Stimulated activated naive B cell treated with anti-CD40 and anti-IgM and Interleukin-4, amounts not matched to agents 10 μg/mL and 1 μg/mL and 100 μg/mL, for 72 hours (primary cell): ENCODE measurements at places on chromosomes 5 and 9.

DNA sequence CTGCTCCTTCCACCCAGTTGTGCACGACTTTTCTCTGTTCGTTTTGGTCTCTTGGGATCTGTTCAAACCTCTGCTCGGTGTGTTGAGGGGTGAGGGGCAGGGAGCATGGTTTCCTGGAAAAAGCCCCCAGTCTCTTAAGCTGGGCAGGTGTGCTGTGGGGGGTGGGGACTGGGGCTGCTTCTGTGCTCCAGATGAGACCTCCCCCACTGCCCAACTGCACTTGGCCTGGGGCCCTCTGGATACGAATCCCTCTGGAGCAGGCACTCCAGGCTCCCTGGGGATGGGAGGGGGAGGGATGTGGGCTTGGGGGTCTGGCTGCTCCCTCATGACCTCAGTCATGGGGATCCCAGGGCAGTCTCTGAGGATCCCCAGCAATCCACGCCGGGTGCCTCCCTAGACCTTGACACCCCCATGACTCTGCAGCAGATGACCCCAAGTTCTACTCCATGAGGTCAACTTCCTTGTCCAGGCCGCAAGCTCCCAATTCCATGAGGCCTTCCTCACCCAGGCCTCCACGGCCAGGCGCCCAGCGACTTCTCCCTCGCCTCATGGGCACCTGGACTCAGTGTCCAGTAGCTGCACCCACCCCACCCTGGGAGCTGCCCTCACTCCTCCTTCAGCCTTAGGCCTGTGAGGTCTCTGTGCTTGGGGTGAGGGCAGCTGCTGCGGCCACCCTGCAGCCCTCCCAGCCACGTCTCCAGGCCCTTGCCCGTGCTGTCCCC is 5.9 kb upstream of the AHRR start:
- no peak for DNase-seq

- no peak for DNase-seq
These were observed 12.8 kb downstream of the UBE2B start for GRCh38 chr5:134383980-134384697.

GRCh38 chr5:89303033-89303480 is 420.1 kb upstream of the MEF2C start:
- peak; percentile 46 for DNase-seq

DNA sequence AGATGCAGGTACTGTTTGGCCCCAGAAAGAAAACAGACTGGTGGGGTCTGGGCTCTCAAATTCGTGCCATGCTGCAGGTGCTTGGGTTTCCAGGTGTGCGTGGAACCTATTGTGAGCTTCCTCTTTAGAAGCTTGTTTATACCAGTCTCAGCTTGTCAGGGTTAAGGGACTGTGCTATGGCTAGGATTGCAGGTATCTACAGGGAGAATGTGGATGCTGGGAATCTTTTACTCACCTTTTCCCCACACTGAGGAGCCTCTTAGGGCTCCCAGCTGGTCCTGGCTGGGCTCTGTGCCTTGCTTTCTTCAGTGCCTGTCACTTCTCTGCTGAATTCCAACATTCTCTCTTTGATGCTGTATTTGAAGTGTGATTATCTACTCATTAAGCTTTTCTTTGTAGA is 111.8 kb downstream of the WDR70 start:
- DNase-seq, result no peak

DNA sequence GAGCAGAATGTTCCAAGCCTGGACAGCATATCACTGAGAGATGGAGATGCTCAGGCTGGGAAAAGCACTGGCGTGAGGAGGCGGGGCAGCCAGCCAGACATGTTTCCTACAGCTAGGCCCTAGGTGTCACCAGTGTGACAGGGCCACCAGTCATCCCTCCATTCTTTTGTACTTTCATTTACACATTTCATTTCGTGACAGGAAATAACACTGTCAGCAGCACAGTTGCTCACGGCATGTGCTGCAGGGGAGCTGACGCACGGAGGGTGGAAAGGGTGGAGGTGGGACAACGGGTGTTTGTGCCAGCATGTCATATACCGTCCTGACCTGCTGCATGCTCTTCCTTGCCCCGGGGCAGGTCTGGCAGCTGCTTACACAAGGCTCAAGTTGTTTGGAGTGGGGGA is 14.8 kb upstream of the CEMIP2 start:
- DNase-seq, result peak; percentile 74

- DNase-seq, result no peak
These were observed 93.1 kb upstream of the TLE1 start for GRCh38 chr9:81782313-81782995.

- no peak for DNase-seq
These were observed 456.9 kb downstream of the BNC2 start for GRCh38 chr9:16413509-16414016.

DNA sequence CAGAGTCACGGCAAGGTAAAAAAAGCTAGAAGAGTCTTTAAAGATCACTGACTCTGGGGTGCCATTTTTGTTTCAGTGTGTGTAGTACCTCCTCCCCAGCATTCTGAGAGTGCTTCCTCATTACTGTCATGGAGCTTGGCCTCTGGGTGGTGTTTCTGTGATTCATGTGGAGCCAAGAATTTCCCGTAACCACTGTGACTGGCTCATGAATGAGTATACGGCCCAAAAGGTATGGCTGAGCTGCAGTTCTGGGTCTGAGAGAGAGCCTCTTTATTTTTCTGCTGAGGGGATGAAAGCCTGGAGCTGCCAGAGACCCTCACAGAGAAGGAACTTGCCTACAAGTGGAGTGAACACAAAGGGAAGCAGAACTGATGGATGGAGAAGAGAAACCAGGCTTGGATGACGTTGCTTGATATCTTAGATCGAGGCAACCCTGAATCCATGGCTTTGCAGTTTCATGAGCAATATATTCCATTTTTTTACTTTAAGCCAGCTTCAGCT is 85.6 kb downstream of the PTTG1 start:
- no peak for DNase-seq

GRCh38 chr5:42756606-42757601 is at the start of gene CCDC152:
Gene CCDC152, plus strand, starts transcription at chr5:42756818. Its CDS starts 2,304 bp downstream, at chr5:42759122.
- peak; percentile 38 for DNase-seq

DNA sequence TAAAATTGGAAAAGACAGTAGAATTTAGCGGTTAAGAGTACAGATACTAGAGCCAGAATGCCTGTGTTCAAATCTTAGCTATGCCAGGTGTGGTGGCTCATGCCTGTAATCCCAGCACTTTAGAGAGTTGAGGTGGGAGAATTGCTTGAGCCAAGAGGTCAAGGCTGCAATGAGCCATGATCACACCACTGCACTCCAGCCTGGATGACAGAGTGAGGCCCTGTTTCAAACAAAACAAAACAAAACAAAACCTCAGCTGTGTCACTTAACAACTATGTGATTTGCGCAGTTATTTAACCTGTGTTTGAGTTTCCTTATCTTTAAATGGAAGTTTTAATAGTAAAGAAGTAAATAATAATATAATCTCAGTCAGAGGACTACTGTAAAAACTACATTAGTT is 68.3 kb downstream of the TBCA start:
- DNase-seq, result no peak

DNA sequence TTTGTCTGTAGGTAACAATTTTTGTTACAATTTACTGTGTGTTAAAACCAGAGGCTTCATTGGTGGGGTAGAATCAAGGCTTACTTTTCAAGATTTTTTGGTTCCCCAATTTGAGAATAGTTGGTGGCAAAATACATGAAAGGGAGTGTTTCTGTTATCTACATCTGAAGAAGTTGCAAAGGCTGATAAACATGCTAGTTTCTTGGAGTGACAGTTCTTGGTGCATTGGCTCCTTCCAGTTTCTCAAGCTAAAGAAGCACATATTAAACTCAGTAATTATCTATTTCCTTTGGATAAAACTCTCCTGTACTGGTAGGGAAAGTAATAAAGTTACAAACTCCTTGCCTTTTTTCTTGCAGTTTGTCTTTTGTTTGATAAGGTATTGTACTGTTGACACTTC is 5.9 kb downstream of the MACIR start:
- no peak for DNase-seq

DNA sequence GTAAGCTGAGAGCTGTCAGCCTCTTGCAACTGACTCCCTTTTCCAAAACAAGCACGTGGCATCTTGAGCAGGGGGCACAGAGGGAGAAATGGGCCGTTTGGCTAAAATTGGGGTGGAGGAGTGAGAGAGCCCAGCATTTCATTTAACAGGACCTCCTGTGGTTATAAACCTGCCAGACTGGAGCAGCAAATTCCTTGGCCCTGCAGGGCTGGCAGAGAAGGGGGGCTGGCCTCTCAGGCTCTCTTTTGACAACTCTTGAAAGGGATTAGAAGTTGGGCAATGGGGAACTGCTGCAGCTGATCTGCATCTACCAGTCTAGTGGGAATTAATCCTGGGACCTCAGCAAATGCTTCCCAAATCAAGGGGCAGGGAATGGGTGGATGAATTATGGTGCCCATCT is 7.2 kb upstream of the POU4F3 start:
- no peak for DNase-seq

GRCh38 chr9:135901826-135902225 is 5.5 kb downstream of the CAMSAP1 start:
- DNase-seq, result no peak

GRCh38 chr9:36074870-36075532 is 38.3 kb downstream of the RECK start:
- no peak for DNase-seq

- DNase-seq, result no peak
These were observed 1.6 kb downstream of the RAD23B start for GRCh38 chr9:107284636-107285035.

GRCh38 chr5:81789033-81789432 is 38.1 kb upstream of the SSBP2 start:
- no peak for DNase-seq

- DNase-seq, result no peak
These were observed 138.6 kb upstream of the RAD23B start for GRCh38 chr9:107144475-107144874.

DNA sequence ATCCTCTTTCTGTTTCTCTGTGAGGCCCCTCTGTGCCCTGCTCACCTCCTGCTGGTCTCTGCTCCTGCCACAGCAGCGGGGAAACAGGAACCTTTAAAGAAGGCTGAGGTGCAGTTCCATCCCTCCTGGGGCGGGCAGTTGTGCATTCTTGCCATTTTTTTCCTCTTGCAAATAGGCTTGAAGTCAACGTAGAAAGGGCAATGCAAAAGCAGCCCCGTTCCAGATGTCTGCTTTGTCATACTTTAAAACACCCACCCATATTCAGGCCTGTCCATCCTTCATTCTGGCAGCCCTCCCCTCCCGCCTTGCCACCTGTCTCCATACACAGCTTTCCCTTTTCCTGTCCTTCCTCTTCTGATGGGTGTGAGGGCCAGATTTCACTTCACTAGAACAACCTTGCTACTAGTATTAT is 65.4 kb upstream of the KLF9 start:
- DNase-seq, result no peak

DNA sequence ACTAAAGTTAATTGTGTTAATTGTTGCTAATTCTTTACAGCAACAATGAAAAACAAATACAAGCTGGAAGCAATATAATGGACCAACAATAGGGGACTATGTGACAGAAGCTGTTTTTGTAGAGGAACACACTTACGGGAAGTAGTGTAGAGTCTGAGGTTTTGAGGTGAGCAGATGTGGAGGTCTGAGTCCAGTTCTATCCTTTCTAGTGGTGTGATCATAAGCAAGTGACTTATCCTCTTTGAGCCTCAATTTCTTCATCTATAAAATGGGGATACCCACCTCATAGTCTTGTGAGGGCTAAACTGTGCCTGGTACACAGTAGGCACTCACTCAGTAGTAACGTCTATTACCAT is 28.3 kb downstream of the ALG2 start:
- no peak for DNase-seq

- no peak for DNase-seq
These were observed 38.3 kb upstream of the TGFBR1 start for GRCh38 chr9:99066571-99066970.

DNA sequence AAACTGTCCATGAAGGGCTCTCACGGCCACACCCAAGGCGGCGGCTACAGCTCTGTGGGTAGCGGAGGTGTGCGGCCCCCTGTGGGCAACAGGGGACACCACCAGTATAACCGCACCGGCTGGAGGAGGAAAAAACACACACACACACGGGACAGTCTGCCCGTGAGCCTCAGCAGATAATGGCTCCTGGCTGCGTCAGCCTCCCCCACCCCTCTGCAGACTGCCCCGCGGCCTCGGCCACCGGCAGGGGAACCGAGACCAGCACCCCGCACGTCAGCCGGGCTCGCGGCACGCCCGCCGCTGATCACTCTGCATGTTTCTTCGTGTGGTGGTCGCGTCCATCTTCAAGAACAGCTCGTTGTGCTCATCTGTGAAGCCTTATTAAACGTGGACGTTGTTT is 41.5 kb downstream of the TENT4A start:
- DNase-seq, result no peak

DNA sequence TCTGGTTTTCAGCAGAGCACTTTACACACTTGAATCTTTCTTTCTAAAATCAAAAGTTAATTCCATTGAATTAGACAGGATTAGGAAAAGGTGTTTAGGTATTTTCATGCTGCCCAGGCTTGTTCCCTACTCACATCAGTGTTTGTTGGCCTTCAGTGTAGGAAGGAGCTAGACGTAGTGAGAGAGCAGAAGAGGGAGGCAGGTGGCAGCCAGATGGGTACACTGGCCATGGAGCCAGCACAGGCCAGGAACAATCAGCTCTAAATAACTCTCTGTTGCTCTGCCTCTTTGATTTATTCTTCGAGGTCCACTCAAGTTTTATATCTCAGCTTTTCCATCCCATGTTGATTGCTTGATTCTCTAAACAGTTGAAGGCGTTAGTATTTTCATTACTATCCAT is 529.6 kb downstream of the PSAT1 start:
- no peak for DNase-seq

- peak; percentile 20 for DNase-seq
These were observed at the start of gene OLFM1 for GRCh38 chr9:135087489-135087792. Gene OLFM1, plus strand, starts transcription at chr9:135087668. Its CDS starts 322 bp downstream, at chr9:135087990.
